ENCODE measurements at places on chromosomes 6 and 20.

GRCh38 chr6:134658596-134658995 lies 291.3 kb downstream of the ALDH8A1 start:
- DNase-seq, result no peak

DNA sequence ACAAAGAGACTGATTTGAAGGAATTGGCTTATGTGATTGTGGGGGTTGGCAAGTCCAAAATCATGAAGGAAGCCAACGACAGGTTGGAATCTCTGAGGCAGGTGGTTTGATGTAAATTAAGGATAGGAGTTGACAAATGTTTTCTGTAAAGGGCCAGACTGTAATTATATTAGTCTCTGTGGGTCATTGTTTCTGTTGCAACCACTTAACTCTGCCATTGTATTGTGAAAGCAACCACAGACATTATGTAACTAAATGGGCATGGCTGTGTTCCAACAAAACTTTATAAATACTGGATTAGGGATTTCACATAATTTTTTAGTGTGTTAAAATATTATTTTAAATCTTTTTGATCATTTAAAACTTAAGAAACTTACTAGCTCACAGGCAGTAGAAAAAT lies 199.2 kb upstream of the MYLIP start:
- DNase-seq, result no peak

- DNase-seq, result no peak
Measured at GRCh38 chr20:51354191-51354768, 188.2 kb downstream of the NFATC2 start.

- no peak for DNase-seq
Measured at GRCh38 chr6:145003145-145003544, 718.0 kb downstream of the UTRN start.

DNA sequence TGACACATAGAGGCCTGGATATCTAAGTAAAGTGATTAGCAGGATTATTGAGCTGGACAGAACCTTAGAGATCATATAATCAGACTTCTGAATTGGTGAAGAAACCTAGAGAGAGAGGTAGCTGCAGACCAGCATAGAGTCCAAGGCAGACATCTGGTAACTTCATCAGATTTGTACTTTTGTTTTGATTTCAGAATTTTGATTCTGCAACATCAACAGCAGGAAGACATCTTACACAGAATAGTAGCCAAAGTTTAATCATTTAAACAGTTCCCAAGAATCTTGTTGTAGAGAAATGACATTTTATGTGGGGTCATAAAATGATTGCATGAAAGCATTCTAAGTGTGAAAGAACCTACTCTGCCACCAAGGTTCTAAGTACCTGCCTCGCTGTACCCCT lies 39.4 kb downstream of the RPRD1B start:
- DNase-seq, result no peak

- DNase-seq, result no peak
Measured at GRCh38 chr20:14883324-14883723, 545.9 kb upstream of the FLRT3 start.

- DNase-seq, result no peak
Measured at GRCh38 chr6:167161851-167162467, 4.2 kb upstream of the GPR31 start.

- no peak for DNase-seq
Measured at GRCh38 chr6:31121131-31121790, 1.0 kb upstream of the CDSN start.

DNA sequence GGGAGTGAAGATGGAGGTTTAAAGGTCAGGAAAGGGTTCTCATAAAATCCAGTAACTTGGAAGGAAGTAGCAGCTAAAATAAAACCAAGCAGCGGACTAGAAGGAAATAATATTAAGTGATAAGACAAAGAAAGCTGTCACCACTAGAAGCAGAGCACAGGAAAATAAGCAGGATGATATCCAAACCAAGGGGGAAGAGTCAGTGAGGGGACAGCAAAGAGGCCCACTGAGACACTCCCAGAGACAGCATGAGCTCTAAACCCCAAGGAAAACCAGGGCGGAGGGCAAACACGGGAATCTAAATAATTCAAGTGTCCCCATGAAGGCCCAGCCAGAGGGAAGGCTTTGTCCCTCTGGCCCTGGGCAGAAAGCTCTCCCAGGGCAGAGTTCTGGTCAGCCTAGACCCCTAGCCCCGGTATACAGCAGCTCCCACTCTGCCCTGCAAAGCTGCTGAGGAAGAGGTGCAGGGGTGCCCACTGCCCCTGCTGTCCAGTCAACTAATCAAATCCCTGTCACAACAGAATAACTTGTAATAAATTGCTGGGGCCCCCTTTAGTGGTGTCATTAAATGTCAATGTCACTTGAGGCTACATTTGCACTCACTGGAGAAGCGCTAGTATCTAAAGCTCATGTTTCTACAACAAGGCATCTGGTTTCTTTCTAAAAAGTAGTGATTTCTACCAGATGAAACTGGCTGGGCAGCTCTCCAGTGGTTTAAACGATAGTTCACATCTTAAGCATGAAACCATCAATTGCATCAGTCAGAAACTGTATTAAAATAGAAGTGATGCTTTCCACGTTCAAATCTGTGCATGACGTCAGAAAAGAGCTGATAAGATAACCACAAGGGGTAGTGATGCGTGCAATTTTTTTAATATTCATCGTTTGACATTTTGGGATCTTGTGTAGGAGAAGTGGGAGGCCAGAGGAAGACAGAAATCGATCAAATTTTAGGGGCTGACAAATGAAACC lies 13.6 kb downstream of the PDE10A start:
- no peak for DNase-seq

GRCh38 chr6:33720998-33721397 lies 9.5 kb upstream of the UQCC2 start:
- no peak for DNase-seq

DNA sequence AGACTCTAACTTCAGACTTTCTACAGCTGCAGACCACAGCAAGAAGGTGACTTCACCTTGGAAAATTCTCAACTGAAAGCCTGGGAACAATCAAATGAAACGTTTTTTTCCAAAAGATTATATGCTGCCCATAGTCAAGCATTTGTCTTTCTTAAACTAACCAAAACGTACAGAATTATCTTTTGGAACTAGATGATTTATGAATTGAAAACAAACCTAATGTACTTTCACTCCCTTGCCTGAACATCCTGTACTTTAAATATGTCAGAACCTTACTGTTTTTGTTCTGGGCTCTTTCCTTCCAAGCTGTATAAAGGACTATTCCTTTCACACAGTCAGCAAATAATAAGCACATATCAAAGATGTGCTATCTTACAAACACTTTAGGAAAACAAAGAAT lies 62.4 kb upstream of the TNFAIP3 start:
- DNase-seq, result no peak

DNA sequence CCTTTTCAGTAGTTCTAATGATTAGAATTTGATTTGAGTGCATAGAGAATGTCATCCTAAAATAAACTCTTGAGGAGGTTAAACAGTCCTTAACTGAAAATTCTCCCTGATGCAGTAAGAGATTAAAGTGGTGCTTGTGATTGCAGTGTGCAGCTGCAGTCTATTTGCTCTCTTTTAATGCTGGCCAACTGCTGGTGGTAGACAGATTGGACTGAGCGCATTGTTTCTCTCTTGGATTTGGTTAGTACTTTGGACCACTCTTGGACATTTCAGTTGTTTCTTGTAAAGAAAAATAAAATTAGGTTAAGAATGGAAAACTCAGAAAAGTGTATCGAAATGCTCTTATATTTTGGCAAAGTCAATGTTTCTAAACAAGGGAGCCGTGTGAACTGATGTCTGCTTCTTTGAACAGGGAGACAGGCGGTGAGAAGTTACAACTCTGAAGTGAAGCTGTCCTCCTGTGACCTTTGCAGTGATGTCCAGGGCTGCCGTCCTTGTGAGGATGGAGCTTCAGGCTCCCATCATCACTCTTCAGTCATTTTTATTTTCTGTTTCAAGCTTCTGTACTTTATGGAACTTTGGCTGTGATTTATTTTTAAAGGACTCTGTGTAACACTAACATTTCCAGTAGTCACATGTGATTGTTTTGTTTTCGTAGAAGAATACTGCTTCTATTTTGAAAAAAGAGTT lies 127.2 kb downstream of the CD109 start:
- no peak for DNase-seq

DNA sequence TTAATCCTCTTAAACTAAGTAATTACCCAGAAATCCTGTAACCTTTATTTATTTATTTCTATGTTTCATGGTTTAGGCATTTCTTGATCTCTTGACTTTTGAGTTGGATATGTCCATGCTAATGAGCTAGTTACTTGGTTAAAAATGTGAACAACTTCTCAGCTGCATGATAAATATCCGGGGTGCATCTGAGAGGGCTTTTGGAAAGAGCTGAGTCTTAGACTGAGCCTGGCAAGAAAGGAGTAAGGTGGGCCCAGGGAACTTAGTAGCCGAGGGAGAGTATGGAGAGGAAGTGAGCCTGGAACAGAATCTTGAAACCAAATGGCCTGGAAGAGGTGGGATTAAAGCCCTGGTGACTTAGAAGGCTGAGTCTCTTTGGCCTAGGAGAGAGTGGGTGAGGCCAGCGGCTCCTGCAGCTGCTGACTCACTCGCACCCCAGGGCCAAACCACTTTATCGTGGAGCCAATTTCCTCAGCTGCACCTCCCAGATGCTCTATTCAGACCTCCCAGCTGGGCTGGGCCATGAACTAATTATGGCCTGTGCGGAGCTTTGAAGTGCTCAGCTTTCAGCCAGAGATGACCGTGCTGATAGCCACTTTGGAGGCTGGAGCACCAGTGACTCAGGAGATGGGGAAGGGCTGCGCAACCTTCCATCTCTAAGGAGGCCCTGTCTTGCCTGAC lies 19.1 kb downstream of the TGM3 start:
- DNase-seq, result no peak

DNA sequence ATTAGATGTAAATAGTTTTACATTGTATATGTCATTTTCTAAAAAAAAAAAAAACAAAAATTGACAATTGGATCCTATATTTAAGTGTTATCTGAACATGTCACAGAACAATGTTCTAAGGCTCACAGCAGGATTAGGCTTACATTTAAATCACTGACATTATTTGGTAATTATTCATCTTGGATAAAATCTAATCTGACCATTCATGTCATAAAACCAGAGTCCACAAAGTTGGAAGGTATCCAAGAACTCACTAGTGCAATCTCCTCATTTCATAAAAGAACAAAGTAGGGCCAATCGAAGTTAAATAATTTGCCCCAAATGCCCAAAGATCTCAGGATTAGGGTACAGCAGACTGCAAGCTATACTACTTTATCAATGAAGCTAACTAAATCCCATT lies 73.0 kb downstream of the PDSS2 start:
- DNase-seq, result no peak

DNA sequence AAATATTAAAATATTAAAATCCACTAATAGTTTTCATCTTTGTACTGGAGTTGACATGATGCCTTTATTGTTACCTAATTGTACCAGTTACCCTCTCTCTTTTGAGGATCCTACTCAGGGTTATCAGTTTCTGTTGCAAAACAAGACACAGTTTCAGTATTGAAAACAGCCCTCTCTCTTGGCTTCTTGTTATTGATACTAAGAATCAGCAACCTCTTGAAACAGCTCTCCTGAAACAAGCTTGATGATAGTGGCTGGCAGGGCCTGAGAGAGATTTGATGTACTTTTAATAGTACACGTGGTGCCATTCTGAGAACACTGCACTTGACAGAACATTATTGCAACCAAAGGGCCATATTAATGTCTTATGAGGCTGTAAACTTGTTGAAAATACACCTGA lies 64.9 kb upstream of the MEI4 start:
- no peak for DNase-seq

GRCh38 chr6:123323452-123324329 lies 313.1 kb downstream of the TRDN start:
- DNase-seq, result no peak

DNA sequence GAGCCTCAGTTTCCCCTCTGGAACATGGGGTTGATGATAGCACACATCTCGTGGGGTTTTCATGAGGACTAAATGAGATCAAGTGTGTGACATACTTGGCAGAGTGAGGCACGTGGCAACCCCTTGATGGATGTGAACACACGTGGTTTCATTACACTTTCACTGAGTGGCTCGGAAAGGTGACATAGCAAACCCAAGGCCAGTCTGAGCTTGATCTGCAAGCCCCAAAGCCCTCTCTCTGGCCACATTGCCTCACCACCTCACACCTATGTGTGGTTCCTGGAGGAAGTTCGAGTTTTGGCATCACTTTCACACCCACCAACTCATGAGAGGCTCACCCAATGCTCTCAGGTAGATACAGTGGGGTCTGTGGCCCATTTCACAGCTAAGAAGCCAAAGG lies 60.0 kb downstream of the CPNE5 start:
- DNase-seq, result no peak

DNA sequence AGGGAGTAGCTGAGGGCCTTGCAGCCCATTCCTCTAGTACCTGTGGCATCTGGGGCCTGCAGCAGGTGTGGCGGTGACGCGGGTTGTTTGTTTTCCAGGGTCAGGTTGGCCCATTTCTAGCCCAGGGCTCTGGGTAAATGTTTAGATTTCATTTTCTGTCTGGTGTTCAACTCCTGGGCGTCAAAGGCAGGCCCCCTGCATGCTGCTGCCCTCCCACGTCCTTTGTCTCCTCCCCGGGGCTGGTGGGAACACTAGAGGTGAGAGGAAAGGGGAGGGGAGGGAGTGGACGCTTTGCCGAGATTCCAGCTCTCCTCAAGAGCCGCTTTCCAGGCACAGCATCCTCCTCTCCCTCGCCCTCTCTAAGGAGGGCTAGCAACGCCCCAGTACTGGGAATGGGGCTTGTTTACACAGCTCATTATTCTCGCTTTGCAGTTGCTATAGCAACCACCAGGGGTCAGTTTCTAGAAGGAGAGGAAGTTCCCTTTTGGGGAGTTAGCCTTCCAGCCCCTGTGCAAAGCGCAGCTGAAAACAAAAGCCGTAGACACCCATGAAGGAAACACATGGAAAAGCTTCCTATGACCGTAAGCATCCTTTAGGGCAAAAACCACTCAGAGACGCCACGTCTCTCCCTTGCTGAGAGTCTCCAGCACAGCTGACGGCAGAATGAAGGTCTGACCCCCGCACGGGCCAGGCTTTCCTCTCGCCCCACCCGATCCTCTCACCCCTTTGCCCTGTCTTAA lies 170.6 kb downstream of the LY86 start:
- no peak for DNase-seq

DNA sequence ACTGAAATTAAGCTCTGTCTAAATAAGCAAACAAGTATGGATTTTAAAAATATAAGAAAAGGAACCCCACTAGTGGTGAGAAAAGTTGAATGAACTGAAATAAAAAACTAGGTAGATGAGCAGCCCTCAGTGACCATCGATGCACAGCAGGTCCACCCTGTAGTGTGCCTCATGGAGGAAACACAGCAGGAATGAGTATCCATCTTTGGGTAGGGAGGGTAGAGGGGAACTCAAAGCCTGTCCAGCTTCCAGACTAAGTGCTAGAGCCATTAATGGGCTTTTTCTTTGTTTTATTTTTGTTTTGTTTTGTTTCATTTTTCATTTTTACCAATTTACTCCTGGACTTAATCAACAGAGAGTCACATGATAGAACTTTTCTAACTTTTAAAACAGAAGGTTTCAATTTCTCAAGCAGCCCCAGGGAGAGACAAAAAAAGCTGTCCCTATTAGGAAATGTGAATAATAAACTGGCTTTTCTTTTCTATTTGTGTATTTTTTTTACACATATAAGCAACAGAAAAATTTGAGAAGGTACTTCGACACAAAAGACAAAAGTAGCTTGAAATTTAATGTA lies 700.6 kb downstream of the HACE1 start:
- no peak for DNase-seq

- DNase-seq, result no peak
Measured at GRCh38 chr6:138772596-138773176, 883 bp upstream of the CCDC28A start.

GRCh38 chr6:127202676-127203075 lies 64.0 kb upstream of the RNF146 start:
- DNase-seq, result no peak

Measured in stimulated activated CD8-positive, alpha-beta memory T cell treated with anti-CD3 and anti-CD28 coated beads, Interleukin-15, amount 100 ng/mL, for 4 hours (primary cell).